Astrocyte (in vitro differentiated cells and primary cell): ENCODE measurements at places on chromosomes 11 and 22. TPM values are rescaled to one million over a fixed set of nuclear protein-coding genes. Genes with fewer than 3 reads are reported as not detected.

GRCh38 chr11:122755409-122755808 lies 82.9 kb upstream of the CRTAM start:
- DNase-seq, result no peak
- H3K27ac ChIP-seq, result no peak overlapping the region
- no peaks in the 10 kb centered on the region for H3K27me3 ChIP-seq

- H3K27ac ChIP-seq, result no peak overlapping the region
- H3K36me3 ChIP-seq, result no peaks in the 10 kb centered on the region
- DNase-seq, result no peak
- peaks cover 2% of the 10 kb centered on the region for H3K27me3 ChIP-seq
Observed at GRCh38 chr11:57196596-57196995, 14.8 kb downstream of the LRRC55 start.

DNA sequence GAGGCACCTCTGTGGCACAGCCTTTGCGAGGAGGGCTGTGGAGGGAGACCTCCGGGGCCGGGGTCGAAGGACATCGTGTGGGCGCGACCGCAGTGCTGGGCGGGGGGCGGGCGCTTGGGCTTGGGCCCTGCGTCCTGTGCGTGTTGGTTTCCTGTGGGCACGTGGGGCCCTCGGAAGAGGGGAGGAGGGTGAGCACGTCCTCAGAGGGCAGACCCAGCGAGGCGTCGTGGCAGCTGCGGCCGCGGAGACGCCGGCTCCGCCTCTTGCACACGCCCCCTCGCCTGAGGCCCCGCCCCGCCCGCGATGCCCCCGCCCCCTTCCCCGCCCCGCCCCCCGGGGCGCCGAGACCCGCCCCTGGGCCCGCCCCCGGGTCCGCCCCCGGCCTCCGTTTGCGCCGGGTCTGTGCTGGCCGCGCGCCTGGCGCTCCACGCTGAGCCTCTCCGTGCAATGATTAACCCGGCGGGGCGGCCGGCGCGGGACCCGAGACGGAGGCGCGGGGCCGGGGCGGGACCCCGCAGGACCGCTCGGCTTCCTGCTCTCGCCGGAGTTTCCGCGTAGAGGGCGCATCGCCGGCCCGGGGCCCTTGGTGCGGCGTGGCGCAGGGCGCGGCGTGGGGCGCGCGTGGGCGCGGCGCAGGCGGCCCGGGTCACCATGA lies at the start of gene PRR5:
PRR5 (plus strand) TSS at position 381 of the 655 bp plus-strand sequence; CDS start at position 652, 271 bp downstream.
- H3K27ac ChIP-seq, result peak within 1 kb of the TSS; percentile 6
- H3K4me1 ChIP-seq, result peaks cover 33% of the 10 kb centered on the region
- H3K36me3 ChIP-seq, result no peaks in the 10 kb centered on the region
- no peaks in the 10 kb centered on the region for H3K27me3 ChIP-seq
- peak; percentile 77 for DNase-seq
- peak within 1 kb of the TSS; percentile 61 for H3K4me3 ChIP-seq

- no peaks in the 10 kb centered on the region for H3K27me3 ChIP-seq
- H3K27ac ChIP-seq, result no peak overlapping the region
- no peak for DNase-seq
- no peaks in the 10 kb centered on the region for H3K36me3 ChIP-seq
Observed at GRCh38 chr11:34507156-34507555, 6.4 kb downstream of the ELF5 start.

DNA sequence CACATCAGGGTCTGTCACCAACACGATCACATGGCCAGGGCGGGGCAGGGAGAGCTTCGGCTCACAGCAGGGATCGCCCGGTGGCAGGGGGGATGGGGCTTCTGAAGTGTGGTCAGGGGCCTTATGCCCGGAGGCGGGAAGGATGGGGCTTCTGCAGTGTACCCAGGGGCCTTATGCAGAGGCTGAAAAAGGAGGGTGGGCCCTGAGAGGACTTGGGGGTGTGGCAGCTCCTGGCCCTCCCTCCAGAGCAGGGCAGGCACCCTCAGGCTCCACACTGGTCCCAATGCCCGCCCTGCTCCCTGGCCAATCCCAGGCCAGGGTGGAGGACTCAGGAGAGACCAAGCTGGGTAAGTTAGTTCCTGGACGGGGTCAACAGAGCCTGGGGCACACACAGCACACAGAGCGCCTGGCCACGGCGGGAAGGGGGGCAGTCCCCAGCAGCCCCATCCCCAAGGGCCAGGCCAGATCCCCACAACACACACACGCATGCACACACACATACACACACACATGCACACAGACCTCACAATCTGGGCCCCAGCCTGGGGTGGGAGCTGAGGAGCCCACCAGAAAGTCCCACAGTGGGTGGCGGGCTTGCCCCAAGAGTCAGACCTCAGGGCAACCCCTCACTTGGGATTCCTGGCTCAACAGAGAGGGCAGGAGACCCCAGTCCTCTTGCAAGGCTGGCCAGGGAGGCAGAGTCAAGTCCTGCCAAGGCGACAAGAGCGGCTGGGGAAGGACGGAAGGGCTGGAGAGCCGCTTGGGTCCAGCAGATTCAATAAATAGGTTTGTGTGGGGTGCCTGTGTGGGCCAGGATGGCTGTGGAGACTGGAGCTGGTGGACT lies 1.1 kb upstream of the CEND1 start:
- H3K27ac ChIP-seq, result no peak overlapping the region
- H3K36me3 ChIP-seq, result no peaks in the 10 kb centered on the region
- H3K4me3 ChIP-seq, result no peak overlapping the region
- H3K4me1 ChIP-seq, result peaks cover 3% of the 10 kb centered on the region

DNA sequence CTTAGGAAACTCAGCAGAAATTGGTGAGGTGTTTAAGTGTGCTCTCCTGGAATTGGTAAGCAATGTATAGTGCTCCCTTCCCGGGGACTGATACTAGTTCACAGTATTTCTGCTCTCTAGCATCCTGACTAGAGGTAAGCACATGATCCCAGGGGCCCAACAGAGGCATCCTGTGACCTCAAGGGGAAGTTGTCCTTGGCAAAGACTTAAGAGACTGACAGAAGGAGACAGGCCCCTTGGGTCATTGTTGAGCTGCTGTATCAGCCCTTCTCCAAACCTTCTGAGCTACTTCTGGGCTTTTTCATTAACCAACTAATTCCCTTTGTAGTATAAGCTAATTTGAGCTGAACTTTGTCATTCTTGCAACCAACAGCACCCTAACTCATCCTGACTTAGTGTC lies 4.3 kb upstream of the TBC1D22A start:
- H3K27ac ChIP-seq, result no peak overlapping the region
- no peaks in the 10 kb centered on the region for H3K27me3 ChIP-seq
- DNase-seq, result no peak
- no peak overlapping the region for H3K4me3 ChIP-seq
- peaks cover 23% of the 10 kb centered on the region for H3K4me1 ChIP-seq

- no peaks in the 10 kb centered on the region for H3K4me1 ChIP-seq
- no peaks in the 10 kb centered on the region for H3K27me3 ChIP-seq
Observed at GRCh38 chr11:63099555-63099954, 44.5 kb downstream of the SLC22A24 start.

GRCh38 chr22:49429066-49429465 lies 398.6 kb downstream of the BRD1 start:
- no peak overlapping the region for H3K4me3 ChIP-seq
- no peak for DNase-seq
- no peaks in the 10 kb centered on the region for H3K36me3 ChIP-seq
- H3K27me3 ChIP-seq, result no peaks in the 10 kb centered on the region
- no peaks in the 10 kb centered on the region for H3K4me1 ChIP-seq

DNA sequence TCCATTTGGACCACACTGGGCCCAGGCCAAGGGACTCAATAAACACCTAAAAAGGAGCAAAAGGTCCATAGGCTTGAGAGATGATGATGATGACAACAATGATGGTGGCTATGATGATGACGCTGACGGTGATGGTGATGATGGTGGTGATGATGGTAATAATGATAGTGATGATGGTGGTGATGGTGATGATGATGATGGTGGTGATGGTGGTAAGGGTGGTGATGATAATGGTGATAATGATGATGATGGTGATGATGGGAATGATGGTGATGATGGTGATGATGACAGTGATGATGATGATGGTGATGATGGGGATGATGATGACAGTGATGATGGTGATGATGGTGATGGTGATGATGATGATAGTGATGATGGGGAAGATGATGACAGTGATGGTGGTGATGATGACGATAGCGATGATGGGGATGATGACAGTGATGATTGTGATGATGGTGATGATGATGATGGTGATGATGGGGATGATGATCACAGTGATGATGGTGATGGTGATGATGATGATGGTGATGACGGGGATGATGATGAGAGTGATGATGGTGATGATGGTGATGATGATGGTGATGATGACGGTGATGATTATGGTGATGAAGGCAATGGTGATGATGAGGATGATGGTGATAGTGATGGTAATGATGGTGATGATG lies 7.1 kb upstream of the RASD2 start:
- peaks cover 11% of the 10 kb centered on the region for H3K27me3 ChIP-seq
- H3K36me3 ChIP-seq, result no peaks in the 10 kb centered on the region
- no peak overlapping the region for H3K27ac ChIP-seq
- DNase-seq, result no peak
- H3K4me1 ChIP-seq, result no peaks in the 10 kb centered on the region

Gene NELL1
- total RNA-seq, result 0.45 TPM in 1 of 2 replicates, not detected in the other

Gene IL18
- total RNA-seq, result 2.1 and 5.3 TPM in 2 replicates

Gene GAS2
- total RNA-seq, result 1.5 and 1.7 TPM in 2 replicates

Gene KRTAP5-10
- 0.34 TPM in 1 of 2 replicates, not detected in the other for total RNA-seq
